SK-MEL-5 (cell line): ENCODE measurements at places on chromosomes 7 and 10. TPM values are rescaled to one million over a fixed set of nuclear protein-coding genes. Genes with fewer than 3 reads are reported as not detected.

SORCS1 gene
- total RNA-seq: 6.4 and 6.9 TPM in 2 replicates

OTUD1 gene
- 5.1 and 5.4 TPM in 2 replicates for total RNA-seq

SPACDR gene
- total RNA-seq: not detected in 2 replicates

TPST1 gene
- 56.6 and 62.3 TPM in 2 replicates for total RNA-seq

AGBL3 gene
- total RNA-seq: 0.69 and 0.90 TPM in 2 replicates

GRCh38 chr10:116099023-116099420 lies 174.0 kb downstream of the GFRA1 start:
- no peak for DNase-seq

DNA sequence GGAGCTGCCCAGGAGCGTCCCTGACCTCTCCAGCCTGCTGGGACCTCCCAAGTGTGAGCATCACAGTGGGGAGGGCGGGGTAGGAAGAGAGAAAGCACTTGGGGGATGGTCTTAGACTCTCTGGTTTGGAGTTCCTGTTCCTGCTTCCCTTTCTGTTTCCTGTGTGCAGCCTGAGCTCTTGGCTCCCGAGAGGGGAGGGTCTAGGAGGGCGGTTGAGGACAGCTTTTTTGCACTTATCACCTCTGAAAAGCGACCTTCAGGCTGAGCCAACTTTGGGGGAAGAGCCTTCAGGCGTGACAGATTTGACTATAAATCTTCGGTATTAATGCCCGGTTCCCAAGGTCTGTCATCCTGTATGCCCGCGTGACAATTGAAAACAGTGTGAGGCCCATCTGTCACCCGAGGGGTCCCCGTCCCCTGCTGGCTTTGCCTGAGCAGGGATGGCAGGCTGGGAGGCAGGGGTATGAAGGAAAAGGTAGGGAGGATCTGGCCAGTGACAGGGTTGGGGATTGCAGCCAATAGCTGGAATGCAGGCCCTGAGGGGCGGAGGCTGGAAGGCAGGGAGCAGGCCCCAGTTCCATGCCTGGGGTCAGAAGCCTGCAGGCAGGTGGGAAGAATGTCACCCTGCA lies 78.6 kb downstream of the CDH23 start:
- DNase-seq: no peak

DNA sequence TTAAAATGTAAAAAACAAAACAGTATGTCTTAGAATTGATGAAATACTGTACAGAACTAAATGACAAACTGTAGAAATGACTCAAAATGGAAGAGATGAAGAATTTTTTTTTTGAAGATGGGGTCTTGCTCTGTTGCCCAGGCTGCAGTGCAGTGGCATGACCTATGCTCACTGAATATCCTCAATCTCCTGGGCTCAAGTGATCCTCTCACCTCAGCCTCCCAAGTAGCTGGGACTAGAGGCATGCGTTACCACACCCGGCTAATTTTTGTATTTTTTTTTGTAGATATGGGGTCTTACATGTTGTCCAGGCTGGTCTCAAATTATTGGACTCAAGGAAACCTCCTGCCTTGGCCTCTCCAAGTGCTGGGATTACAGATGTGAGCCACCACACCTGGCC lies 36.5 kb downstream of the ATAD1 start:
- no peak for DNase-seq
